ENCODE measurements at places on chromosomes 5 and 9. TPM values are rescaled to one million over a fixed set of nuclear protein-coding genes. Genes with fewer than 3 reads are reported as not detected.

The PCDHGB3 gene
- total RNA-seq = 4.3 TPM

The MPDZ gene
- 47.2 TPM for total RNA-seq

The HEMGN gene
- 30.6 TPM for total RNA-seq

The LIX1 gene
- total RNA-seq = 0.69 TPM

DNA sequence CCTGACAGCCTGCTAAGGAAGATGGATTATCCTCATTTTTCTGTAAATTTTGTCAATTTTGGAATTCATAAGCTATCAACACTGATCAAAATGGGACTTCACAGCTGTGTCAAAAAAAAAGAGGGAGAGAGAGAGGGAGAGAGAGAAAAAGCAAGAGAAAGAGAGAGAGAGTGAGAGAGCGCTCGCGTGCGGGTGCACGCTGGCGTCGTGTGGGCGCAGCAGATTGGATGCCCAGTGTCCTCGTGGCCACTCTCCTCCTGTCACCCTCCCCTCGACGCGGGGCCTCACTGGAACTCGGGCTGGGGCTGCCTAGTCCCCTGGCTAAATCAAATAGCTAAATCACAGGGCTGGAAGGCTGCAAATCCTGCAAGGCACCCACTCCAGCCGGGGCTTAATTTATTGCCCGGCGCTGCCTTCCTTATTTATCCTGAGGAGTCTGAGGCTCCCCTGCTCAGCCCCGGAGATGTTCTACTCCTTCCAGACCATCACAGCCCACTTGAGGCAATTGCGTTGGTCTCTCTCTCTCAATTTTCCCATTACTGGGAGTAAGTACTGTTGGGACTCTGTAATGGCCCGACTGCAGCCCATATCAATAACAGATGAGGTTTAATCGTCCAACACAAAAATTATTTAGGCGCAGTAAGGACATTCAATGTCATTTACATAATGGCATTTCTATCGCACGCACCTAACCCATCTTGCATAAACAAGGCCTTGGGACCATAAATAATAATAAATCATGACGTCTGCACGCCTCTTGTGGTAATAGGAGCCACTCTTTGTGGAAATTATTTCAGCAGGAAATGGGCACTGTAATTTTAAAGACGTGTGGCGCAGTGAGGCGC, 94.2 kb downstream of the PAX5 start:
- DNase-seq = no peak

DNA sequence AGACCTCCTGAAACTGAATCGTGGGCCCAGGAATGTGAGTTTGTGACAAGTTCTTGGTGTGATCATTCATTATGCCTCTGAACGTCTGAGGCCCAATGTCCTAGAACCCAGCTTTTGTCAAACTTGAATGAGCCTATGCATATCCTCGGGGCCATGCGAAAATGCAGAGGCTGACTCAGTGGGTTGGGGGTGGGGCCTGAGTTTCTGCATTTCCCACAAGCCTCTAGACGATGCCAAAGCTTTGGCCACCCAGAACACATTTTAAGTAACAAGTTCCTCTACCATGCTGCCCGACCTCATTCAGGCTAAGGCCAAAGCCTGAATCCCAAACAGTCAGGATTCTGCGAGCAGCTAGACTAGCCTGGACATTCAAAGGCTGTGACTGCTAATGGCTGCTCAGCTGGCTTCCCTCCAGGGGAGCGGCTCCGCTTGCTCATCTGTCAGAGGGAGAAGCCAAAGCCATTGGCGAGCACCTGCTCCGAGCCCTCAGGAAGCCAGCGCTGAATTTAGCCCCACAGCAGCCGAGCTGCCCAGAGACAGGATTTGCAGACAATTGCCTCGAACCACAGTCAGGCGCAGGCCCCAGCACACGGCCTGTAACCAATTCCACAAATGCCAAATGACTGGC, 177.5 kb downstream of the ZDHHC21 start:
- DNase-seq = no peak

DNA sequence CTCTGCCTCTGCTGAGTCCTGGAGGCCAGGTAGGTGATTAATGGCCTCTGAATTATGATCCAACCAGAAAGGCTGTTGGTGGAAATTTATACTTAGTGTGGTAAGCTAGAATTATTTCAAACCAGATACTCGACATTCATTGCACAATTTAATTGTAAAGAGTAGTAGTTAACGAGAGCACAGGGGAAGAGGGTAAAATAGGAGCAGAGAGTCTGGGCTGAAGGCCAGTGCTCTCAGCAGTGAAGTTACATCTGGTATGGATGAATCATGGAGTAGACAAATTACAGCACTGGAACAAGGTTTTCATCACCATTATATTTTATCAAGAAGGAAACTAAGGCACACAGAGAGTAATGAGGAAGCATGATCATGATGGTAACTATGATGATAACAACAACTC, 92.5 kb downstream of the TLR4 start:
- DNase-seq = no peak

GRCh38 chr5:66378407-66378806, 217.8 kb upstream of the MAST4 start:
- no peak for DNase-seq

DNA sequence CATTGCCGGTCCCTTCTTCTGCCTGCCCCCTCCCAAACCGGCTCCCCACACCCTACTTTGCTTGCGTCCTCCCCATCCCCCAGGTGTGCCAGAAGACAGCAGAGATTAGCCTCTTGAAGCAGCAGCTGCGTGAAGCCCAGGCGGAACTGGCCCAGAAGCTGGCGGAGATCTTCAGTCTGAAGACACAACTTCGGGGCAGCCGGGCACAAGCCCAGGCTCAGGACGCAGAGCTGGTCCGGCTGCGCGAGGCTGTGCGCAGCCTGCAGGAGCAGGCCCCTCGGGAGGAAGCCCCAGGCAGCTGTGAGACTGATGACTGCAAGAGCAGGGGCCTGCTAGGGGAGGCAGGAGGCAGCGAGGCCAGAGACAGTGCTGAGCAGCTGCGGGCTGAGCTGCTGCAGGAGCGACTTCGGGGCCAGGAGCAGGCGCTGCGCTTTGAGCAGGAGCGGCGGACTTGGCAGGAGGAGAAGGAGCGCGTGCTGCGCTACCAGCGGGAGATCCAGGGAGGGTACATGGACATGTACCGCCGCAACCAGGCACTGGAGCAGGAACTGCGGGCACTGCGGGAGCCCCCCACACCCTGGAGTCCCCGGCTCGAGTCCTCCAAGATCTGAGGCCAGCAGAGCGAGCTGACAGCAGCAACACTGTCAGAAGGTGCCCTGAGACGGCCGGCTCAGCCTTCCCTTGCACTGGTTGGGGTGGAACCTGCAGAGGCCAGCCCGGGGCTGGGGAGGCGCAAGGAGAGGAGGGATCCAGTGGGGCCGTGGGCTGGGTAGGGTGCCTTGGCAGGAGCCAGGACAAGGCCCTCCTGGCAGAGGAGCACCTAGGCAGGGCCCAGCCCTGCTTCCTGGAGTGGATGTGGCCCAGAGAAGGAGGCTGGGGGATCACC, 8.3 kb downstream of the N4BP3 start:
- peak; percentile 83 for DNase-seq

DNA sequence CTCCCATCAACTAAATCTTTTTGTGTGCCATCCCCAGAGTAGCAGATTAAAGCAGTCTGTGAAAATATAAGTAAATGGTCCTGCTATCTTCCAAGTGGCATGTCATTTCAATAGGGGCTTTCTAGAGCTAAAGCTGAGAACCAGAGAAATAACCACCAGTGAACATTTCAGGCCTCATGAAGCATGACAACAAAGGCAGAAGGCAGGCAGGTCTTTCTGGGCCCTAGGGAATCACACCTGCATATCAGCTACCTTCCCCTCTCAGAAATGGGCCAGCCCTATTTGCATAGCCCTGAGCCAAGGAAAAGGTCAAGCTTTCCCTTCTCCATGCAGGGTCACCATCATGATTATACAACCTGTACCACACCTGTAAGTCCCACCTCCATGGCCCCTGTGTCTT, 205.3 kb downstream of the DEPDC1B start:
- no peak for DNase-seq
